ENCODE measurements at places on chromosomes 4 and X.

DNA sequence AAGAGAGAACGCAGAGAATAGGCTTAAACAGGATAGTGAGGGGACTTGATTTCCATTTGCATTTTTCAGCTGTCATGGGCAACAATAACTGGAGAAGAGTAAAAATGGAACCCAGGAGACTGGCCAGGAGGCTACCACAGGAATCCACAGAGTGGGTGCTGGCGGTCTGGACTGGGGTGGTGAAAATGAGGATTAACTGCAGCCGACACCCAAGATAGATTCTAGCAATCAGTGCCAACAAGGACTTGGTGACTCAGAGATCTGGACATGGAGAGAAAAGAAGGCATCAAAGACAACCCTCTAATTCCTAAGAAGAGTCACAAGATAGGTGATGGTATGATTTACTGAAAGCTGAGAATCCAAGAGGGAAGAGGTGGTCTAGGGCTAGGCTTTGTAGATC lies 102.8 kb downstream of the ATP8A1 start:
- no peak for DNase-seq

DNA sequence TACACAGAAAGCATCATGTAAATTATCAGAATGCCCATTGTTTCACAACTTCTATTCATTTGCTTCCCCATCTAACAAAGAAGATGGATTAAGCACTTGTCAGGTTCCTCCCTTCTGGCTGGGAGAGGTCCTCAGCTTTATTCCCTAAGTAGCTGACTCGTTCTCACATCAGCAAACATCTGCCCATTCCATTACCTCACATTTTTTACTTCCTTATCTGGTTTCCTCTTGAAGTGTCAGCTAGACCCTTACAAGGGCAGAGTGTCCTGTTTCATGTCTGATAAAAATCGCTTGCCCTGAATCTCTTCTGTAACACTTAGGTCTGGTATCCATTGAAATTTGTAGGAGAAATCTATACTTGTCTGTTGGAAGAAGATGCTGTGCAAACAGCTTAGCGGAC lies 34.7 kb downstream of the TMPRSS11A start:
- DNase-seq, result no peak

- no peak for DNase-seq
These were observed 135.5 kb downstream of the PJA1 start for GRCh38 chrX:69029771-69030170.

- DNase-seq, result no peak
These were observed 1.2 kb upstream of the PRPS2 start for GRCh38 chrX:12789976-12790375.

DNA sequence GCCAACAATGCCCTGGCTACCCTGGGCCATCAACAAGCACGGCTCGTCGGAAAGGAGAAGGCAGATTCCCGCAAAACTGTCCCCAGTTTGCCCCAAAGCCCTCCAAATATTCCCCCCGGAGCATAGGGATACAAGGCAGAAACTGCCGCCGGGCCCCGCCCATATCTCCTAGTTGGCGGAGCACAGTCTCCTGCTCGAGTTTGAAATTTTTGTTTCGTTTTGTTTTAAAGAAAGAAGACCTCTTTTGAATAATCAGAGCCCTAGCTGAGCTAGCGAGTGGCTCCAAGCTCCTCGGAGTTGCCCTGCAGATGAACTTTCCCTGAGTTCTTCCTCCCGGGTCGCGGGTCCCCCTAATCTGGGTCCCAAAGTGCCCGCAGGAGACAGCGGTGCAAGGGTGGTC lies 138.1 kb upstream of the ZIC3 start:
- no peak for DNase-seq

DNA sequence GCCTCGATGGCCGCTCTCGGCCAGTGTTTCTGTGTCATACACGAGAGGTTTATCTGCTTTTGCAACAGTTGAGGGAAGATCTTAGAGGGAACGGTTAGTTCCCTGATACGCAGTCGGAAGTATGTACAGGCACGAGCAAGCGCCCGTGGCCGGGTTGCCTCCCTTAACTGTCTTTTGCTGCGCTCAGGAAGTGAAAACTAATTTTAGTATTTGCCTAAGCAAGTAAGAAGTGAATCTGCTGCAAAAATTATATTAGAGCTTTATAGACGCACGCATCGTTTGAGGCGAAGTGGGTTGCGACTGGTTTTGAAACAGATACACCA lies 695 bp downstream of the MTM1 start:
- DNase-seq, result no peak

DNA sequence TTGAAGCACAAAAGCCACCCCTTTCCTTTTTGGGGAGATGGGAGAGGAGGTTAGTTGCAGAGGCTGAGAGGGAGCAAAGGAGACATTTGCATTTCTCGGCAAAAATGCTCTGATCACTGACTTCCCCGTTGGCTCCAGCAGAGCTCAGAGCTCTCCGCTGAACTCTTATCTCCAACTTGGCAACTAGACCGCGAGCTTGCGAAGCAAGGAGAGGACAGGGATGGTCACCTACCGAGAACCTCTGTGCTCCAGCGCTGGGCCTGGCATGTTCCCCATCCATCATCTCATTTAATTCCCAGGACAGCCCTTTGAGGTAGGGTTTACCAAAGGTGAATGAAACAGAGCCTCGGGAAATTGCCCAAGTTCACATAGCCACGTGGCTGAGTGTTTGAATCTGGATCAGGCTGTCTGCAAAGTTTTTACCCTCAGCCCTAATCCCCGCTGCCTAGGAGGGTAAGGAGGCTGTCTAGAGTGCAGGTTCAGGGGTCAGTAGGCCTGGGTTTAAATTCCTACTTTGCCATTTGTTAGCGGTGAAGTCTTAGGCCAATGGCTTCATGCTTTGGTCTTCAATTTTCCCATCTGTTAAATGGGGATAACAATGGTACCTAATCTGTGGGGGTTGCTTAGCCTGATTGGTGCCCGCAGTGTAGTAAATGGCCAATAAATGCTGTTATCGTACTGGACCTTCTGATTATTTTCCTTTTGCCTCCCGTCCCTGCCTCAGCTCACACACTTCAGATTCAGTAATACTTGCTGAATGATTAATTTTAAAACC lies 3.8 kb upstream of the CITED1 start:
- no peak for DNase-seq

DNA sequence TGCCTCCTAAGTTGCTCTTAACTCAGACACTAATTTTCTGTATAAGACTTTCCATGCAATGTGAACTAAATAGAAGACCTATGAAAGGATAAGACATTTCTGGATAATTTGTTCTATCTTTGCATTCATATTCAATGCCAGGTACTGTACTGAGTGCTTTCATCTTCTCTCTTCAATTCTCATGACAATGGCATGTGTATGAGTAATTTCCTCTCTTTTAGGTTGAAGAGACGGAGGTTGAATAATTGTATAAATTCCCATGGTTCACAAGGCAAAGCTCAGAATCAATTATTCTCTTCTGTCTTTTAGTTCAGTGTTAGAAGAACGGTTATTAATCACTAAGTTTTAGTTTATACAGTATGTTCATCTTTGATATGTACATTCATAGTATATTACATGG lies 29.3 kb upstream of the CFAP299 start:
- no peak for DNase-seq

DNA sequence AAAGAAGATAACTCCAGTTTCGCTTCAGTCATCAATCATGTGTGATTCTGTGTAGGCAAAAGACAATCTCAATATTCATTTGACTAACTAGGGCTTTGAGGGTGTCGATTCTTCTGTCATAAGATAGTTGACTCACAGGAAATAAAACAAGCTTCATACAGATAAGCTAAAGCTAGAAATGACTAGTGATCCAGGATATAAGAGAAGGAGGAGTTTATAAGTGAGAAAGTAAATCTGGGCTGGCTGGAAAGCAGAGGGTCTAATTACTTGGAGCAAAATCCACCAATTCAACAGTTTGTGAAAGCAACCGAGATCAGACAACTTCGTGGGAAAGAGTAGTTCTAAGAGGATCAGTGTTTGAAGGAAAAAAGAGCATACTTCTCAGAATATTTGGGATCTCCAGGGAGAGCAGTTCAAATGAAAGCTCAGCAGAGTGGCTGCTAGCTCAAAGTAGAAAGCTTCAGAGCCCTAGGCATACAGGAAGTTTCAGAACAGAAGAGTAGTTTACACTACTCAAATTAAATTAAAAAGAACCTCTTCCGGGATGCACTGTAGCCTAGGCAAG lies 429.3 kb downstream of the INPP4B start:
- no peak for DNase-seq

Data from LoVo (cell line).